M059J (cell line): ENCODE measurements at places on chromosomes 4 and X.

GRCh38 chr4:54913751-54914526 is 211.5 kb downstream of the KDR start:
- DNase-seq, result peak; percentile 72

- DNase-seq, result peak; percentile 31
These were observed 20.7 kb downstream of the SPANXC start for GRCh38 chrX:141221611-141222010.

DNA sequence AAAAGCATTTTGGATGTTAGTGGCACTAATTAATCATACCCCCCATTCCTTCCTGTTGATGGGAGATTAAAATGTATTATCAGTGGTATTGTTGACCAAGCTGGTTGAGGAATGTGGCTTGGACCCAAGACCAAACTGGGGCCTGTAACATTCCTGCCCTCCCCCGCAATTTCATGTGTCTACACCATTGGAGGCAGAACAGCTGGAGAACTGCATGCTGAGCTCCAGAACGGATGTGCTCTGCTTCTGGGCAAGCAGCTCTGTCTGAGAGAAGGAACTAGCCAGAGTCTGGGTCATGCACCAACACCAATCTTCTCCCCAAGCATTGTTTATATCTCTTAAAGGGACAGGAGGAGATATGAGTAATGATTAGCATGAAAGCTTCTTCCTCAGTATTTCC is 185.5 kb downstream of the CEP135 start:
- DNase-seq, result peak; percentile 5

GRCh38 chr4:109419679-109420078 is 13.9 kb upstream of the SEC24B start:
- no peak for DNase-seq

GRCh38 chrX:129781134-129781672 is 1.5 kb downstream of the SASH3 start:
- no peak for DNase-seq

DNA sequence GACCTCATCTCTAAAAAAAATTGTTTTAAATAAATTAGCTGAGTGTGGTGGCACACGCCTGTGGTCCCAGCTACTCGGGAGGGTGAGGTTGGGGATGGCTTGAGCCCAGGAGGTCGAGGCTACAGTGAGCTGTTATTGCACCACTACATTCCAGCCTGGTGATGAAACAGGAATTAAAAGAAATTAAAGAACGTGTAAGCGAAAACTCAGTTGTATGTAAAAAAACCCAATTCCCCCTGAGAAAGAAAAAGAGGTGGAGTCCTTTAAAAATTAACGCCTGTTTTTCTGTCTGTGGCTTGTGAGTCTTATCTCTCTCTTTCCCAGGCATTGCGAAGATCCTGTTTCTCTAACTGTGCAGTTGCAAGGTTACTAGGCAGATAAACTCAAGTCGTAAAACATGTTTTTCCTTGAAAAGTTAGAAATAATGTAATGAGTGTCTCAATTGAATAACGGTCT is 22.1 kb downstream of the EPGN start:
- DNase-seq, result peak; percentile 15

DNA sequence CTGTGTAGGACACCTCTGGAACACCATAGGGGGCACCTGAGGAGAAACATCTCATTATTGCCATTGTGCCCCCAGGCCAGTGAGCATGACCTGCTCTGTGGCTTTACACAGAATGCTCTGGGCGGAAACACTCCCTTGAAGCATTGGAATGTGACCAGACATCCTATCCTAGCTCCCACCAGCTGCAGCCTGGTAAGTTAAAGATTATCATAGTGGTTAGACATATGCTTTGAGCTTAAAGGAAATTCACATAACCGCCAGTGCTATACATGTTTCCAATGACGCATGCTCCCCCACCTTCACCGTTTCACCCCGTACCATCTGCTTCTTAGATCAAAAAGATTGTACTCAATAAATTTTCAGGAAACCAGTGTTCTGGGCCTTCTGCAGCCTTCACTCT is 217.7 kb upstream of the CENPE start:
- DNase-seq, result no peak

- DNase-seq, result peak; percentile 57
These were observed 4.3 kb upstream of the TLR6 start for GRCh38 chr4:38860788-38861424.

DNA sequence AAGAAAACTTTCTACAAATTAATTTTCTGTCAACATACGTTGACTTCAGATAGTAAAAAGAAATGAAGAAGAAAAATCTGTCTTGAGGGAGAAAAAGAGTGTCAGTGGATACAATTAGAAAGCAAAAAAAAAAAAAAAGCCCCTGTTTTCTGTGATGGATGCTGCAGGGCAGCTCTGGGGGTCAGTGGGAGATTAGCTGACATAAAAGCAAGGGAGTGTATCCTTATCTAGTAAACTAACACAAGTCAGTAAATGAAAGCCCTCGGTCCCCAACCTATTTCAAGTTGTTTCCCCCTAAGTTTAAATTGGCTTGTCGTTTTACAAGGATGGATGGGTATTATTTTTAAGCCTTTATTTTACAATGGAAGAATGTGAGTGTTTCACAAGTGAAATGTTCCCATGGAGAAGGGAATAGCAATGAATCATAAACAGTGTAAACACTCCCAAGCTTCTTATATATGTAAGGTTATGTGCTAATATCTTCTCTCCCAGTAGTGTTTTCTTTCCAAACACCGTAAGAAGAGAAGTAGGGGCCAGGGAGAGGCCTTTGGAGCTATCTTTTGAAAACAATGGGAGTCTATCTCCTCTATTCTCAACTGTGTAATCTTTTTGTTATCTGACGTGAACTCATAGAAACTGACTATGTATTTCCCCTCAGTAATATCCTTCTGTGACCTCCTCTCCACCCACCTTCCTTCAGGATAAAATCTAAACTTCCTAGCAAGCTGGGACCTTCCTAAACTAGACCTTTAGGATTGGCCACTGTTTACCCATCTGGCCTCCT is 347.7 kb downstream of the FBXO8 start:
- DNase-seq, result peak; percentile 5

DNA sequence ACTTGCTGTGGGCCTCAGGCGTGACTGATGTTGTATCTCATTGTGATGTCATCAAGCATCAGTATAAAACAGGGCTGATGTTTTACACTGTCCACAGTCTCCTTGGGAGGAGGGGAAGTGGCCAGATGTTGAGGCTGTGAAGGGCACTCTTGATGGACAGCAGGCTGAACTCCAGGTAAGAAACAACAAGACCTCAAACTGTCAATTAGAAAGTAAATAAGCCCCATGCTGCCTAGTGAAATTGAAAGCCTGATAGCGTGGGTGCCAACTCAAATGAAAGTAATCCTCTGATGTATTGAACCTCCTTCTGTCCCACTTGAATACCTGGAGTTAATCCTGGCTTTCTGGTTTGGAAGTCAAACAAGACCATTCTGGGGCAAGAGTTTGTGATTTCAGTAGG is 19.7 kb downstream of the VSIG1 start:
- DNase-seq, result no peak

- DNase-seq, result peak; percentile 29
These were observed 45.5 kb upstream of the STK26 start for GRCh38 chrX:131977619-131978018.

GRCh38 chrX:43002526-43003203 is 224.7 kb upstream of the PPP1R2C start:
- peak; percentile 62 for DNase-seq

DNA sequence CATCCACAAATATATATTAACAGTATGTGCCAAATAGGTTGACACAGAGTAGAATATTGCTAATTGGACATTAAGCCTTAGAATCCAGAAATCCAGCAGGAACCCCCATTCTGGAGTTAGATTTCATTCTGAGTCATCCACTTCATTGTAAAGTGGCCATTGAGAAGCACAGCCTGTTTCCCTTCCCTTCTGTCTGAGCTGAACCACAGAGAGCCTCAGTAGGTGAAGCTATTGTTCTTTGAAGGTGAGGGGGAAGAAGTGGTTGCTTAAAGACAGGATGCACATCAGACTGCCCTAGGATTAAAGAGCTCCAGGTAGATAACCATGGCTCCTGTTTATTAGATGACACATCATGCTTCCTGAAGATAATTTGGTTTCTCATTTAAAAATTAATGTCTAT is 30.6 kb upstream of the MCF2 start:
- DNase-seq, result peak; percentile 70

- peak; percentile 27 for DNase-seq
These were observed 343.5 kb upstream of the SFRP2 start for GRCh38 chr4:154132406-154132805.

DNA sequence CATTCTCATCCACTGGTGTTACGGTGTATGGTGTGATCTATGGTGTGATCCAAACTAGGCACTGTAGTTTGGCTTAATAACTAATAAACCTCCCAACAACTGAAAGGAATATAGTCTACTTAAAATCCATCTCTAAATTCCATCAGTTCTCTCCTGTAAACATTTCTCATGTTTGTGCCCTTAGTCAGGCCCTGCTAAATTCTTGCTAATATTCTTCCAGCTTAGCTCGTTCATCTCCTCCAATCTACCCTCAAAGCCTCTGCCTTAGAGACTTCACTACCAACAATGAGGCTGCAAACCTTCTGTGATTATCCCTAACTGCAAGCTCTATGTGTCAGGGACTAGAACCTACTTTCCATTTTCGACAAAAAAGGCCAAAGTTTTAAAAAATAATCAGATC is 28.1 kb downstream of the ZAR1 start:
- DNase-seq, result no peak

GRCh38 chr4:17687237-17687857 is 72.9 kb downstream of the MED28 start:
- DNase-seq, result no peak

GRCh38 chr4:138301536-138301935 is 59.4 kb upstream of the SLC7A11 start:
- DNase-seq, result peak; percentile 67

DNA sequence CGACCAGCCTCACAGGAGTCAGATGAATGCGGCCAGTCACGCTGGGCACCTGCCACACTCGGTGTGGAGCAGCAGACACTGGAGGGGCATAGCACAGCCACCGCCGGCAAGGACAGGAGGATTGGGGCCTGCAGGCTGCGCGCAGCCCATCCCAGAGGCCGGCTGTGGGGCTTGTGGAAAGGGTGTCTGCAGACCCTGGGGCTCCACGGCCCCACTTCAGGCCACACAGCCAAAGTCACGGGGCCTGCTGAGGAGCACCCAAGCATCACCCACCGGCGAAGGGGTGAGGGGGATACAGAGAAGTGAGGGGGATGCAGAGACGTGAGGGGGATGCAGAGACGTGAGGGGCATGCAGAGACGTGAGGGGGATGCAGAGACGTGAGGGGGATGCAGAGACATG is 70.1 kb downstream of the FAM53A start:
- DNase-seq, result no peak

- no peak for DNase-seq
These were observed 361.2 kb downstream of the PCDH7 start for GRCh38 chr4:31081366-31081765.

- DNase-seq, result no peak
These were observed 99.0 kb upstream of the DDX3X start for GRCh38 chrX:41234962-41235361.

- no peak for DNase-seq
These were observed 32.2 kb upstream of the VCX3B start for GRCh38 chrX:8432396-8432795.

GRCh38 chr4:67451464-67451863 is 93.8 kb downstream of the CENPC start:
- no peak for DNase-seq

DNA sequence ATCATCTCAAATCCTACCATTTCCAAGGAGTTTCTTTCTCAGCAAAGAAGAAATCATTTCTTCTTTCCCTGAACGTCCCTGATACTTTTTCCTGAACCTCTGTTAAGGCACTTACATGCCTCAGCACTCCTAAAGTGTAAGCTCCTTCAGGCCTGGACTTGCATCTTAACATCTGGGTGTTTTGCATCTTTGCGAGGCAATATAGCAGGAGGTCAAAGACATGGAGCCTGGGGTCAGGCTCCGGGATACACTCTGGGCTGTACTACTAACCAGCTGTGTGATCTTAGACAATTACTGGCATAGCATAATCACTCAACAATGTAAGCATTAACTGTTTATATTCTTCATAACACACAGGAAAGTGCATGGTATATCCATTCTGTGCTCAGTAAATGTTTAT is 275.5 kb upstream of the BOD1L1 start:
- no peak for DNase-seq

DNA sequence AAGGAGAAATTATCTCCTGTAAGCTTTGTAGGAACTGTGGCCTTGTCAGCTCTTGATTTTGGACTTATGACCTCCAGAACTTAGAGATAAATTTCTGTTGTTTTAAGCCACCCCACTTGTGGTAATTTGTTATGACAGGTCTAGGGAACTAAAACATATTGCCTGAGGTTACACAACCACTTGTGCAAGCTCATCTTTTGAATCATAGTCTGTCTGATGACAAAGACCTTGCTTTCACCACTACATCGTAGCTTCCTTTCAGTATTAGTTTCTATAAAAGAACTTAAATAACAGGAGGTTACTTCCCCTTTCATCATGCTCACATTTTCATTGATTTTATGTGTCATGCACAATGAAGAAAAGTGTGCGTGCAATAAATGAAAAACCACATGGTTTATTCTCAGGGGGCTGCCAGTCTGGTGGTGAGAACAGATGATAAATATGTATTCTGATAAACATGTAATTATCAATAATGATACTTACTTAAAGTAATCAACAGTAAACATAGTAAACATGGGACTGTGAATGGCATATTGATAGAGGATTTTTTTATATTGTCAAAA is 690.0 kb upstream of the HS3ST1 start:
- no peak for DNase-seq

GRCh38 chr4:95984081-95984480 is 144.2 kb downstream of the PDHA2 start:
- DNase-seq, result no peak

DNA sequence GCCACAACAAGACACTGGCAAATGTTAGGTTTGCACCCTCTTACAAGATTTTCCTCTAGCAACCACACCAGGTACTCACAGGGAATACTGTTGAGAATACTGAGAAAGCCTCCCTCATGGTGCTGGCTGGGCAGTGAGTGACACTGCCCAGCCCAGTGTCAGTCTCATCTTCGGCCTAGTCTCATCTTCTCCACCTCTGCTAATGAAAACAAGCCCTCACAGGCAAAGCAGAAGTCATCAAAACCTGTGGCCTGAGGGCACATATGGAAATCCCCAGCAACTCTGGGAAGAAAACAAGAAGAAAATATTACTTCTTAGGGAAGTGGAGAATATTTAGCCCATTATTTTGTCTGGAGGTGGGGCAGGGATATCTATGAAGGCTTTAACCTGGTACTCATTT is 7.9 kb upstream of the ADAM29 start:
- peak; percentile 3 for DNase-seq
